ENCODE measurements at places on chromosomes 12 and 14. TPM values are rescaled to one million over a fixed set of nuclear protein-coding genes. Genes with fewer than 3 reads are reported as not detected.

DNA sequence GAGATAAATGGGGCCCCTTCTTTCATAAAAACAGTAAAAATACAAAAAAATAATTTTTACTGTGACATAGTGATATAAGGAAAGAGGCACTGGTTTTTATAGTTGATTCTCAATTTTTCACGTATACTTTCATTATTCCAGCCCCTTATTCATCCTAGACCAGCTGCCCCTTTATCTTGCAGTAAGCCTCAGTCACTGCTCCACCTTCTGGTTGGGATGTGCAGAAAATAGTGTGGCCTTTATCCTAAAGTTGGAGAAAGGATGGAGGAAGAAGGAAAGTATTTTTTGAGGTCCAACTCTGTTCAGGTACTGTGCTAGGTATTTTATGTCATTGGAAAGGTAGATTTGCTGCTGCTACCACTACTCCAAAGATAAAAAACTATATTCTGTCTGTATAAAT, 172.7 kb downstream of the ANO6 start:
- DNase-seq: peak; percentile 40

GRCh38 chr14:82872494-82872893, 1338.8 kb upstream of the SEL1L start:
- DNase-seq: no peak

GRCh38 chr12:89786177-89786810, 77.7 kb upstream of the ATP2B1 start:
- no peak for DNase-seq

DNA sequence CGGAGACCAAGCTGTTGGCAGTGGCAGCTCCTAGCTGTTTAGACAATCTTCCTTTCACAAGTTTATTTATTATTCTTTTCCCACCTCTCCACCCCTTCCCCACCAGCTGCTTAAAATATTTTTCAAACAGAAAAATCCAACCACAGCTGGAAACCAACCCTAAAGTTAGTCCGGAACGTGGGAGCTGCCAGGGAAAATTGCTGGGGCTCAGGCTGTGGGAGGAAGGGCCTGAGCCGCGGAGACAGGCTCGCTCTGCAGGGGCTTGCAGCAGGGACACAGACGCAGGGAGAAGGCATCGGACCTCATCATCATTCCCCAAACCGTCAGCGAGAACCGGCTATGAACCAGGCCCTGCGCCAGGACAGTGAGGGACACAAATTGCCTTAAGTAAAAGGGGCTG, 16.1 kb upstream of the TMEM106C start:
- no peak for DNase-seq

DNA sequence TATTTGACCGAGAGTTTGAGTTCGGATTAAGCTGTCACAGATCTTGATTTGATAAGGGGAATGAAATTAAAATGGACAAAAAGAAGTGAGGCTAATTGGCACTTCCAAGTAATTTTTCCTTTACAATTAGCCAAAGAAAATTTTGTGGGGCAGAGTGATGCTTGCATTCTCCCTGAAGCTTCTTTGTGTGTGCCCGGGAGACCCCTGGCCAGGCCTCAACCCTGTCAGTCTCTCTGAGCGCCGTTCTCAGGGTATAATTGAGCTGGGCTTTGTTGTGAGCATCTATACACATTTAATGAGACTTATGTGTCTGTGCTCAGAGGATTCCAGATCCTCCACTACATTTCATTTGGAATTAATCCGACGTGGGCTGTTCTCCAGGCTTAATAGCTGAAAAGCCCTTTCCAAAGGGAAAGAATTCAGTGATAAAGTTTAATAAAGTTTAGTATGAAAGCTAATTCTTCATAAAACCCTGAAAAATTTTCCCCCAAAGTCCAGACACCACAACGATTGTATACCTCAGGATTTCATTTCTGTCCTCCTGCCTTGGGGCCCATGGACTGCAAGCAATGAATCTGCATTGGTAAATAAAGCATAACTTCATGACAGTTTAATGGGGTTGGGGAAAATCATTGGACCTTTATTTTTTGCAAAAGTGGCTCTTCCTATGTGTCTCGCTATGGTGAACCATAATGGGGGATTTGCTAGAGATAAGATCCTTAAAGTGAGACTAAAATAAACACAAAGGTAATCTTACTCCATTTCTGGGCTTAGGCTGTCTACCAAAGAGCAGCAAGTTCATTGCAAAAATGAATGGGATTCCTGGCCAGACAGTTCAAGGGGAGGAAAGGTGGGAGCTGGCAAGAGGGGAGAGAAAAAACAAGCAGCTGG, 292.6 kb downstream of the C12orf75 start:
- DNase-seq: peak; percentile 11

Gene JAG2
- 4.1 TPM for polyA plus RNA-seq

Measured in hepatocyte (in vitro differentiated cells).